ENCODE measurements at places on chromosomes 6 and 20.

DNA sequence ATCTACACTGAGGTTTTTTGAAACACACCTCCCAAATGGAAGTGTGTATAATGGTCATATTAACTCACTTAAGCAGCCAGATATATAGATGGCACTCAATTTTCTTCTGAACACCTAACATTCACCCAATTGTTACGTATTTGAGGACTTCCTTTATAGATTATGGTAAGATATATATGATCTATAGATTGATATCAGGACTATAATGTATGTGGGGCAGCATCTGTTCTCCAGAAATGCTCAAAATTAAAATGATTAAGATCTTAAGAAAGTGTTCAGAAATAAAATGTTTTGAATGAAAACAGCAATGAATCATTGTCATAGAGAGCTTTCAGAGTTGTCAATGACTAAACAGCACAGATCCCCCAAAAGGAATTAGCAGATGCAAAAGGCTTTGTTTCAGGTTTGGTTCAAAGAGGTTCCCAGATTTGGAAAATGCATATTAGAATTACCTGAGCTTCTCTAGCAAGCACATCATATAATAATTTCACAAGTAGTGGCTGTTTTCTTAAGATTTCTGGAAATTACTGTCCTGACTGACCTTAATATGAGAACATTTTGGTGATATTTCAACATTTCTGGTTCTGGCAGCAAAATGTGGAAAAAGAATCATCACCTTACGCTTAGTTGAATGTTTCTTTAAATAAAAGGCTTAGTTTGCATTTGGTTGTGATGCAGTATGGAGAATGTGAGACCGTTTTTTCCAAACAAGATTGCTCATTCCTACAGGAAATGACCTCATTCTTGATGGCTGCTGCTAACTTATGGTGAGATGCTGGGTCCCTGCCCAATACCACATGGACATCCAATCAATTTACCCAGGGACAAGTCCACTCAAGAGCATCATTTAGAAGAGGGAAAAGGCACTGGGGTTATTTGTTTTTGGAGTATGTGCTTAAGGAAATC, 31.5 kb downstream of the TRAF3IP2 start:
- no peak for DNase-seq

DNA sequence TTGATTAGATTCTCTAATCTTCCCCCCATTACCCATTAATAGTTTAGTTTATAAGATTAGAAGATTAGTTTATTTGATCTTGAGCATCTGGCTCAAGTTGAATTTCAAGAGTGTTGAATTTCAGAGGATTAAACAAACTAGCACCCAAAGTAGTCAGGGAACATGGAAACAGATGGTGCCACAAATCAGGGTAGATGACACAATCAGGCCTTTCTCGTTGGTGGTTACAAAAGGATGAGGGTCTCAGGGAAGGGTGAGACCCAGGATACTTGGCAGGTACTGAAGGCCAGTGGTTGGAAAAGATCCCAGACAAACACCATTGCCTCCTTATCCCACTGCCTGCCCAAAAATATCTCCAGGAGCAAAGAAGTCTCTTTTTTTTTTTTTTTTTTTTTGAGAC, 29.5 kb upstream of the ADGRF1 start:
- no peak for DNase-seq

- no peak for DNase-seq
Measured at GRCh38 chr6:152423216-152424103, 213.7 kb downstream of the SYNE1 start.

DNA sequence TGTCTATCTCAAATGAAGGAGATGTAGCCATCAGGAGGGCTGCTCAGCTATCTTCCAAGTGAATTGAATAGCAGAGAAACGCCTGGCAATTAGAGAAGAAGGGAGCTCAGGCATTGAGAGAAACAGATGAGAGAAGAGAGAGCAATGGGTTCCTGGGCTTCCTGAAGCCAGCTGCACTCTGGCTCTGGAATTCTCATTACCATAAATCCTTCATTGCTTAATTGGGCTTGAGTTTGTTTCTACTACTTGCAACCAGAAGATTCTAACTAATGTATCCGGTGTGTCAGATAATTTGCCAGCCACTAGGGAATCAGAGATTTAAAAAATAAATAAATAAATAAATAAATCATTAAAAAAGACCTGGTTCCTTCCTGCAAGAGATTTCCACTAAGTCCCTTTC, 25.0 kb upstream of the CDKAL1 start:
- no peak for DNase-seq

GRCh38 chr20:41044409-41045062, 15.9 kb downstream of the TOP1 start:
- DNase-seq: no peak

GRCh38 chr20:62080249-62080990, 14.7 kb upstream of the TAF4 start:
- no peak for DNase-seq
